ENCODE measurements at places on chromosomes 5 and 9.

- no peak for DNase-seq
These were observed 7.0 kb upstream of the GADD45G start for GRCh38 chr9:89597711-89598362.

DNA sequence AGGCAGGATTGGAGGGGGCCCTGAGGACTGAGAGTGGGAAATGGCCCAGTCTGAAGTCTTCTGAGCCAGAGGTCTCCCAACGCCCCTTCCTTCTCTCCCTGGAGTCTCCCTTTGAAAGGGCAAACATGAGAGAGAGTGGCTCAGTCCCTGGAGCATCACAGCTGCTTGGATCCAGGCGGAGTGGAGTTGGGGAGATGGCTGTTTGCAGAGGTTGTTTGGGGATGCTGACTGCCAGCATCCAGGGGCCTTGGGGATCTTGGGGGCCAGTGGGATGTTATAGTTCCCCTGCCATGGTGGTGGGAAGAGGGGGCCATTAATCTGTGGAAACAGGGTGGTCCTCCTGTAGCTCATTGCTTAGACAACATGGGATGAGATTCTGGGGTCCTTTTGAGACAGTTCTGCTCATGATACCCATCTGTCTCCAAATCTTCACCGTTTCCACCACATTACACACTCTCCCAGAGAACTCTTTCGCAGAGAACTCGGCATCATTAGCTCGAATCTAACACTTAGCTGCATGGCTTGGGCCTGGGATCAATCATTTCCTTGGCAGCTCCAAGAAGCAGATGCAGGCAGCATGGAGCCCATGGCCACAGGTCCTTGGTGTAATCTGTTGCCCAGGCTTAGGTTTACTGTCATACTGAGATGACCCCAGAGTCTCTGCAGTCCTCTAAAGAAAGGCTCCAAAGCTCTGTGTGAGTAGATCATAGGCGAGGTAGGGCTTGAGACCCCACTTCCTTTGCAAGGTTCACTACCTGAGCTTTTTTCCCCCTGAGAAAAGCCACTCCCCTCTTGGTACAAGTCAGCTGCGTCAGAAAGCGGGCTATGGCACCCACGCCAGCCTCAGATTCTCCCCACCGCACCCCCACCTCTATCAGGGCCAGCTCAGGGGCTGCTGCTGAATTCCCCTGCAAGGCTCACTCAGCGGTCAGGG lies 54.4 kb upstream of the SH3PXD2B start:
- no peak for DNase-seq

DNA sequence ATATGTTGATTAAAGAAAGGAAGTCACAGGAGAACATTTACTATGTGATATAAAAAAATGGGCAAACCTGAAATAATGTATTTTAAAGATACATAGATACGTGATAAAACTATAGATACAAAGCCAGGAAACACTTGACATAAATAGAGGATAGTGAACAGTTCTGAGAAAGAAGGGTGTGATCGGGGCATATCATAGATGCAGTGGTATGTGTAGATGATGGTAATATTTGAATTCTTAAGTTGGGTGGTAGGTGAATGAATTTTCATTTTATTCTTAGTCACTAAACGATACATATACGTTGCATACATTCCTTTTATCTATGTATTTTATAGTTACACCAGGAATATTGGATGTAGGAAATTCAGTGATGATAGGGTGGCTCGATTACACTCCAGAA lies 138.7 kb upstream of the ARRDC3 start:
- no peak for DNase-seq

DNA sequence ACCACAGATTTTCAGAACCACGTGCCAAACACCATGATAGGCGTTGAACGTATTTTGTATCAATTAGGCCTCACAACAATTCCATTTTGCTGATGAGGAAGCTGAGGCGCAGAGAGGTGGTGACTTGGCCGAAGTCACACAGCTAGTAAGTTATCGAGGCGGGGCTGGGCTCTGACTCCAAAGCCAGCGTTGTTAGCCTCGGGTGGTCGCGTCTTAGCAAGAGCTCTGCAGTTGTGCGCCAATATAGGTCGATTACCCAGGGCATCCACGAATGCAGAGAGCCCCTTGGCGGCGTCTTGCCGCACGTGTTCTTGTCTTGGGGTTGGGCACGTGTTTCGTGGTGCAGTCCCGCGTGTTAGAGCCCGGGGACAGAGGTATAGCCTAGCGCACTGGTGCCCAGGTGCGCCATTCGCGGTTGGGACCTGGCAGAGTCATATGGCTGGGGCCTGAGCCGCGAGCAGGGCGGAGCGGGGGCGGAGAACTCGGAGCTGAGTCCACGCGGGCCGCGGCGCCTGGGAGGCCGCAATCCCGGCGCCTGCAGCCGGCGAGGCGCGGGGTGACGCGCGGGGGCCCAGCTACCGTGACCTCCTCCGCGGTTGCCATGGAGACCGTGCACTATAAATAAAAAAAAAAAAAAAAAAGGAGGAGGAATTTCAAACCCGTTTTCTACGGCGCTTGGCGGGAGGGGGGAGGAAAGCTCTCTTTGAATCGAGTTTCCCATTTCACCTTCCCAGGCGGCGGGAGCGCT lies 62.3 kb downstream of the CXXC5 start:
- peak; percentile 55 for DNase-seq

- no peak for DNase-seq
These were observed 8.3 kb upstream of the PTBP3 start for GRCh38 chr9:112341730-112342129.

DNA sequence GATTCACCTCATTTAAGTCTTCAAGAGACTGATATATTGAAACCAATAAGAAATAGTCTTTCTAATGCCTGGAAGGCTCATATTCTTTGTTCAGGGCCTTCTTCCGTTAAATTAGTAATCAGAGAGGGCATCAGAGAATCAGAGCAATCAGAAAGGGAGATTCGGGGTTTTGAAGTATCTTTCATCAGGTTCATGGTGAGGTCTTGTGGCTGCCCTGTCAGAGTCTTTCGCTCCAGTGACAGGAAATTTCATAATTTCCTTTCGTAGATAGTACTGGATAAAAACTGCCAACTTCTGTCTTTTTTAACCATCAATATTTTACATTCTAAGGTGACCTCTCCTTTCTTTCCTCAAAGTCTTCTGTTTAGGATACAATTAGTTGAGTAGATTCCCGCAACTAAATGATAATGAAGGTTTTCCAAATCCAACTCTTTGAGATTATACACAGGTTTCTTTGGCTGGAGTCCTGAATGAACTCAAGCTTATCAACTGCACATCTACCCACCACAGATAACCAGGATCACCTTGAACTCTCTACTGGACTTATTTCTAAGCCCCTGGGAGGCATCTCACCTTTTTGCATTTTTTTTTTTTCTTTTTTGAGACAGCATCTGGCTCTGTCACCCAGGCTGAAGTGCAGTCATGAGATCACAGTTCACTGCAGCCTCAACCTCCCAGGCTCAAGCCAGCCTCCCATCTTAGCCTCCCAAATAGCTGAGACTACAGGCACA lies 5.5 kb downstream of the IL31RA start:
- DNase-seq, result peak; percentile 27

- DNase-seq, result no peak
These were observed 183.0 kb downstream of the FANCC start for GRCh38 chr9:95134457-95134881.

DNA sequence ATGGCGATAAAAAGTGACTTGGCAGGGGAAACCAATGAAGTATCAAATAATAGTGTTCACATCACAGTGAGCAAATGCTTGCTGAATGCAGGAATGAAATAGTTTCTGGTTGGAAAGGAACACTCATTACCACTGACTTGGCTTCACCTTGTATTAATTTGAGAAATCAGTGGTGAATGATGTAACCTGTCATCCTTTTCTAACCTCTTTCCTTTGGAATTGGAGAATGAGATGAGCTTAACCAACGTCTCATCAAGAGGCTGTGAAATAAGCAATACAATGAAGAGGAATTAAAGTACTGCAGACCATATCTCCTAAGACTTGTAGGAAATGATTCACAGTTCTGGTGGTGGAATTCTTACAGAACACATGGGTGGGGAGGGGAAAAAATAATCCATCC lies 192.2 kb downstream of the DMAC1 start:
- no peak for DNase-seq

DNA sequence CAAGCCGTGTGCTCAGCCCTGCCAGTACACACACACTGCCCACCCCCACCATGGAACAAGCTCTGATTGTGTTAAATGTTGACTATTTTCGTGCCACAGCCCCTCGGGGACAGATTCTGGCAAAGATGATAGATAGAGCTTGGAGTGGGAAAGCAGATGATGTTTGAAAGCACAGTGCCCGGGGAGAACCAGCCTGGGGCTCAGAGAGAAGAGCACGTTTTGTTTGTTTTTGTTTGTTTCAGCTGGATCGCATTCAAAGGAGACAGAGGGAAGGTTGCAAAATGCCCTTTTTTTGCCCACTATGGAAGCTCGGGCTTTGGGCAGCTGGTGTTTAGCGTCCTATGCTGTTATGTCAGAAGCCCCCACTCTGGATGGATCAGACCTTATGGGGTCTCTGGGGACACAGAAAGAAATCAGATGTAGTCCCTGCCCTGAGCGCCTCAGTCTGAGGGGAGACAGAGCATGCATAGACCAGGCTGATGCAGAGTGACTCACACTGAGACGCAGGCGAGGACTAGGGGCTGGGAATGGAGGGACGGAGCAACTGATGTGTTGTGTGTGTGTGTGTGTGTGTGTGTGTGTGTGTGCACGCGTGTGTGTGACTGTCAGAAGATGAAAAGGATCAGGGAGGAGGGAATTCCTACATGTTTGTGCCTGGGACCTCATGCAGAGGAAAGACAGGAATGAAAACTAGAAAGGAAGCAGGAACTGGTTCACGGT lies 229.7 kb downstream of the MELK start:
- no peak for DNase-seq

DNA sequence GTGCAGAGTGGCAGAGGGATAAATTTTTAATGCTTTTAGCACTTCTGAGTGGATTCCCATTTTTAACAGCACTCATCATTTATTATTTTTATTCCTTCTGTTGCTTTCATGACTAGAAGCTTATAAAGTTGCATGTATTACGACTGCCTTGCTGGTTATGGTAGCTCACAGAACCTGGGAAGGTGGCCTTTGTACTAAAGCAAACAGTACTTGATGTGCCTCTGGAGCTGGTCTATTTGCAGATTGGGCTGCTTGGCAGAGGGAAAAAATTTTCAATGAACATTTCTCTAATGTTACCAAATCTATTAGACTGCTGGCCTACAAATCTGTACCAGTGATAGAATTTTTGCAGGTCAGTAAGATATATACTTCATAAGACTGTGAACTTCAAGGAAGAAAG lies 274.5 kb upstream of the C9orf72 start:
- no peak for DNase-seq

DNA sequence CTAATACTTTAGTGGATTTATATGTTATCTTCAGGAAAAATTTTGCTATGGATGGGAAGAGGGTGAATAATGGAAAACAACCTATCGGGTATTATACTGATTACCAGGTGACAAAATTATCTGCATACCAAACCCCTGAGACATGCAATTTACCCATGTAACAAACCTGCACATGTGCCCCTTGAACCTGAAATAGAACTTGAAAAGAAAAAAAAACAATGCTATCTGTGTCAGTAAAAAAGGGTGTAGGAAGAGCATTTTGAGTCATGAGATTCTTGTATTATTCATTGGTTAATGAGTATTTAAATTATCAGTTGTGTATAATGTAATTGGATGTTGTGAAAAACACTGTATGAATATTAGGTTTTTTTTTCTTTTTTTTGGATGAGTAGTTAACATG lies 75.4 kb downstream of the PRR16 start:
- DNase-seq, result no peak

DNA sequence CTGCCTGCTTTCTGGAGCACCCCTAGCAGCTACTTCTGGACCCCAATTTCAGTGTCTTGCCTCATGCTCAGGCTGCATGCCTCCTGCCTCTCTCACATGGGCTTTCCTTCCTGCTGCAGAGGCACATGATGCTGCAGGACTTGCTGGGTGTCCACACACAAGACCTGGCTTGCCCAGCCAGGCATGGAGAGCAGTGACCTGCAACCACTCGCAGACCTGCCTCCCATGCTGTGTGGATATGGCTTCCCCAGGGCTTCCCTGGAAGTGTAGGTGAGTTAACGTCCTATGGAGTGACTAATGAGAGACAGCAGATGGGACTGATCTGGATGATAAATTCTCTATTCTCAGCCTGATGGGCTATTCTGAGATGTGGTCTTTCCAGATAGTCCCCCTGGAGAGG lies 53.2 kb upstream of the SMIM32 start:
- DNase-seq, result no peak

DNA sequence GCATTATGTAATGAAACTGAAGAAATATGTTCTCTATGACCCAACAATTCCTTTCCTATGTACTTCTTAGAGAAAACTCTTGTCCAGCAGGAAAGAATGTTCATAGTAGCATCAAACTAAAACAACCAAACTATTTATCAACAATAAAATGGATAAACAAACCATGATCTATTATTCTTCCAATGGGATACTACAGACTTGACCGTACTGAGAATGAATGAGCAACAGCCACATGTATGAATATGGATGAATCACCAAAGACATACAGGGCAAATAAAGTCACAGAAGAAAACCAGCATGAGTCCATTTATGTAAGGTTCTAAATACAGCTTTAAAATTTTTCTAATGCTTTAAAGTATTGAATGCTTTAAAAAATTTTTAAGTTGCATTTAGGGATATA lies 73.6 kb upstream of the SUSD1 start:
- DNase-seq, result no peak

GRCh38 chr5:131353991-131354390 lies 90.1 kb downstream of the CDC42SE2 start:
- DNase-seq, result no peak

- DNase-seq, result peak; percentile 6
These were observed 32.1 kb downstream of the NIPBL start for GRCh38 chr5:36908544-36909260.

GRCh38 chr5:170681013-170681433 lies 102.5 kb upstream of the GABRP start:
- DNase-seq, result peak; percentile 87

- no peak for DNase-seq
These were observed 201.9 kb downstream of the PBX3 start for GRCh38 chr9:125948887-125949596.

DNA sequence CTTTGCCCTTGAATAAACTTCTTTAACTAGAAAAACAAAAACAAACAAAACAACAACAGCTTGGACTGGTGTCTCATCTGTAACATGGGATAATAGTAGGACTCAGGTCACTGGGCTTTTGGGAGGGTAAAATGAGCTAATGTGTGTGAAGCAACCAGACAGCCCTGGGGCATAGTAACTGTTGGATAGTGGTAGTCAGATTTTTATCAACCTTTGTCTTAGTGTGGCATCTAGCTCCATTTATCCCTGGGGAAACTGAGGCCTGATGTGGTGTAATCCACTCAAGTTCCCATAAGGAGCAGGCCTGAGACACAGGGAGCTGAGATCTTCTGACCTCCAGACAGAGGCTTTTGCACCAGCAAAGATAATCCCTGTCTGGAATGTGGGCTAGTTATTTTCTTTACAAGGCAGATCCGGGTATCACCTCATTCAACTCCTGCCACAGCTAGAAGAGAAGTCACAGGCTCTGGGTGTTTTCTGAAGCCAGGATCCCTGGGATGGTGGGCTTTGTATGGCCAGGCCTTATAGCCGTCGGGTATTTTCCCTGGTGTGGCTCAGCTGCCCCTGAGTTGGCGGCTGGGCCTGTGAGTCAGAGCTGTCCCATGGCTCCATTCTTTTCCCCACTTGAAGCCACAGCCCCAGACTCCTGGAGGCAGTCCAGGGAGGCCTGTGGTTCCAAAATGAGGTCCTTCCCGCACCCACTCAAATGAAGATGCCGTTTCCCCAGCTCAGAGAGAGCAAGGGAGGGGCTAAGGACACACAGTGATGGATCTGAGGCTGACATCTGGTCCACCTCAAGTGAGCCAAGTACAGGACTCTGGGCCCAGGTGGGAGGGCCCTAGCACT lies 26.1 kb upstream of the CSF1R start:
- DNase-seq, result no peak

- peak; percentile 1 for DNase-seq
These were observed 591.5 kb downstream of the PRR16 start for GRCh38 chr5:121055586-121055985.

- DNase-seq, result no peak
These were observed 486.1 kb downstream of the KDM4C start for GRCh38 chr9:7243838-7244237.
